ENCODE measurements at places on chromosomes 2 and 18.

DNA sequence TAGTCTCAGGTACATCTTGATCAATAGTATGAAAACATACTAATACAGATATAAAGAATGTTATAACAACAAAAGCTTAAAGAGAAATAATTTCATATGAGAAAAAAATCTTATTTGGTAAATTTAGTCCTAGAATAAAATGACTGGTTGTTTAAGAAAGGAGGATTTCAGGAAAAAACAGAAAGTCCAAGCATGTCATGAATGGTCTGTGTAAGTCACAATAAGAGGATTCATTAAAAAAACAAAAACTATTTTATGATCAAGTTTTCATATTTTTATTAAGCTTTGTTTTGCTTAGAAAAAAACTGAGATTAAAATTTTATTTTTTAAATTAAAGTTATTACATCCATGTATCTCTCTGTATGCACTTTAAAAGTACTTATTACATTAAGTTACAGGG, 353.9 kb upstream of the SPHKAP start:
- DNase-seq: no peak

DNA sequence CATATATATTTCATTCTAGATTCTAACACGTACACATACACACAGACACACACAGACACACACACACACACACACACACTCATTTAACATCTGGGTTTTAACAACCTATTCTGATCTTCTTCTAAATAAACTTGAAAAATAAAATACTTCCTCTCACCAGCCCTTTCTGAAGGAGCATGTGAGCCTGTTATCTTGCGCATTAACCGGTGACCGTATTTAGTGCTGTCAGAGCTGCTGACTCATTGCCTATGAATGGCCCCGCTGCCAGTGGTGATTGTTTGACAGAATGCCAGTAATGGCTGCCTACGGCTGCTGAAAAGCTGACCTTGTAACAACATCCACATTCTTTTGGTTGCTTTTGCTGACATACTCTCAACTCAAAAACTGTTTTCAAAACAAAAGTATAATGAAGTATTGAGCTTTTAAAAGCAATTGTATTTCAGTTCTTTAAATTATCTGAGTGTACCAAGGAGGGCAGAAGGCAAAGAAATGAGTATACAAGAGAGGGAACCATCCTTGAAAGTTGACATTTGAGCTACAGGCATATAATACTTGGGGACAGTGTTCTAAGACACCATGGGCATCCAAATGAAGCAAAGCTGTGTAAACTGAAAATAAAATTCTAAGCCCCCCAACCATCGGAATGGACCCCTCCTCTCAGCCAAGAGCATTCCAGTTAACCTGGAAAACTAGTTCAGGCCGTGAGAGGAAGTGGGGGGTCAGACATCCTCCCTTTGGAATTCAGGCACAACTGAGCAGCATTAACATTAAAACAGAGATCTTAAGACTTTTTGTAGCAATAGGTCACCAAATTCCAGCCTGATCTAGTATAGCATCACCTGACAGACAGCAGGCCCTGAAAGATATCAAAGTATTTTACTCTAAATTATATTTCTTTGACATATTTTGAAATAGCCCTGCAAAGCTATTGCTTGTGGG, 50.2 kb upstream of the DTNA start:
- peak; percentile 35 for DNase-seq

DNA sequence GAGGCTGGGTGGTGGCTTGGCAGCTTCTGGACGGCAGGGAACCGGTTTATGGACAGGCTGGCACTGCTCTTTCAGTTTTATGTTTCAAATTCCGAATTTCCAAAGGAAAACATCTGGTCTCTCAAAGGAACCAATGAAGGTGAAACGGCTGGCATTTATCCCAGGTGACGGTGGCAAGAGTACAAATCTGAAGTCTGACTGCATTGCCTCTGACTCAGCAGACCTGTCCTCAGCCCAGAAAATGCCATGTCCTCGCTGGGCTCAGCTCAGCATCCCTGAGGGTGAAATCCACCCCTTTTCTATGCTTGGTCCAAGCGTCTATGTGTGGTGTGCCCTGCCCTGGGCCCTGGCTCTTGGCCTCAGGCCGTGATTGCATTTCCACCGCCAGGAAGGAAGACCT, 38.1 kb downstream of the NAPG start:
- DNase-seq: peak; percentile 22

DNA sequence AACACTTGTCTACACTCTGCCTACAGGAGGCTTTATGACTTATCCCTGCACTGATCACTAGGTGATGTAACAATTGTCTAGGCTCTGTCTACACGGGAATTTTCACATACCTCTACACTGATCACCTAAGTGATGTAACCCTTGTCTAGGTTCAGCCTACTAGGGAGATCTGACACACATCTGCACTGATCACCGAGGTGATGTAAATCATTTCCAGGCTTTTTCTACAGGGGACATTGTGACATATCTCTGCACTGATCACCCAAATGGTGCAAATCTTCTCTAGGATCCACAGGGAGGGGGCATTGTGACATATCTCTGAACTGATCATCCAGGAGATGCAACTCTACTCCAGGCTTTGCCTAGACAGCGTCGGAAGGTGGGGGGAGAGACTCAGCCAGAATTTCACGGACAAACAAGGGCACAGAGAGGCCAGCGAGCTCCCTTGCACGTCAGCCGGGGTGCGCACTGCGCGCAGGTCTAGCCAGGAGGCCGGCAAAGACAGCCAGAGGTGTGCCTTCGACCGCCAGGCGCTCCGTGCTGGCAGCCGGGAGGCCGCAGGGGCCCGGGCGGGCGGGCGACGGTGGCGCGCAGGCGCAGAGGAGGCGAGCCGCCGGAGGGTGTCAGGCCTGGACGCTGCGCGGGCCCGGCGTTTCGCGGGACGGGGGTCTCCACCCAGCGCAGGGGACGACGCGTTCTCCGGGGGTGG, 46.9 kb upstream of the USP14 start:
- DNase-seq: peak; percentile 72

GRCh38 chr18:57422313-57422872, 12.8 kb upstream of the ONECUT2 start:
- no peak for DNase-seq

DNA sequence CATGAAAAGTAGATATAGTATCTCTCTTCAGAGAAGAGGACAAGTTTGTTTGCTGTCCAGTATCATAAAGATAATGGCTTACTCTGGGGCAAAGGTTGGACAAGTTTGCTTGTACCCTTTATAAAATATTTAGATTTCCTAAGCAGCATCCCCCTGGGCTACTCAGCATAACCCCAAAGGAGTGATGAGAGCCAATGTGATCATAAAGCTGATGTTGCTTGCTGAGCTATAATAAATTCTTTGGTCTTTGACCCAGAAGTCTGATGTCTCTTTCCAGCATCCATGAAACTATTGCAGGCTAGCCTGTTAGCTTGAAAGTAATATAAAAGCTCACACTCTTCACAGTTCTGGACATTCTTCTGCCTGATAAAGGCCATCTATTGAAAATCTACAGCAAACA, 138.3 kb upstream of the STON1 start:
- no peak for DNase-seq
